ENCODE measurements at places on chromosomes 2 and 18. TPM values are rescaled to one million over a fixed set of nuclear protein-coding genes. Genes with fewer than 3 reads are reported as not detected.

GRCh38 chr2:136238286-136239078 lies 120.5 kb upstream of the CXCR4 start:
- DNase-seq: no peak

GRCh38 chr2:2569306-2569705 lies 238.2 kb upstream of the MYT1L start:
- DNase-seq: no peak

- no peak for DNase-seq
Measured at GRCh38 chr2:14428056-14428455, 204.5 kb upstream of the LRATD1 start.

CCDC148 gene
- total RNA-seq: 0.14 TPM

CTAGE1 gene
- not detected for total RNA-seq

DNA sequence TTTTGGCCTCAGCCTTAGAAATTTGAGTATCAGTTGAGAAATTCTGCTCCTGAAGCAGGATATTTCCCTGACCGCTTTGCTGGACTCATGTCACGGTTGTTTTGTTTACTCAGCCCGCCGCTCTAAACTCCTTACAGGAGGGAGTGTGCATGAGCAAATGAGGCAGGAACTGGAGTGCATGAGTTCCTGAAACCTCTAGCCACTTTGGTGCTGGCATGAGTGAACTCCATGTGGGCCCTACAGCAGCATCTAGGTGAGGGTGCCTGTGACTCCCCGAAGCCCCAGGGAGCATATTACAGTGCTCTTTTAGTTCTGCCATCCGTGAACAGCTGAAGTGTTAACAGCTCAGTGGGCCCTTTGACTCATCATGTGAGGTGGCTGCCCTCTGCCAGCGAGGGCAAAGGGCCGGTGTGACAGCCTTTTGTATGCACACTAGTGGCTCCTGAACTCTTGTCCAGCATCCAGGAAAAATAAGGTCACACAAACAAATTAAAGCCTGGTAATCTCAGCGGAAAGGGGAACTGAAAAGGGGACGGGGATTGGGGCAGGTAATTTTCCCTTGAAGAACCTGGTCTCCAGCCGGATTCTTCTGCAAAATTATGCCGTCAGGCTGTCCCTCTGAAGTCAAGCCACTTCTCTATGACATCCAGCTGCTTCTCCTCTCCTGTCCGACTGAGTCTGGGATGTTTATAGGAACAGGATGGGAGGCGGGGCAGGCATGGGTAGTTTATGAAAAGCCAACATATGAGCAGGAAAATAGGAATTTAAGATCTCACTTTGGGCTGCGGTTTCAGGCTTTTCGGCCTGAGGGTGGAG lies 1668.7 kb downstream of the SUCLG1 start:
- DNase-seq: no peak

INHA gene
- total RNA-seq: not detected

DNA sequence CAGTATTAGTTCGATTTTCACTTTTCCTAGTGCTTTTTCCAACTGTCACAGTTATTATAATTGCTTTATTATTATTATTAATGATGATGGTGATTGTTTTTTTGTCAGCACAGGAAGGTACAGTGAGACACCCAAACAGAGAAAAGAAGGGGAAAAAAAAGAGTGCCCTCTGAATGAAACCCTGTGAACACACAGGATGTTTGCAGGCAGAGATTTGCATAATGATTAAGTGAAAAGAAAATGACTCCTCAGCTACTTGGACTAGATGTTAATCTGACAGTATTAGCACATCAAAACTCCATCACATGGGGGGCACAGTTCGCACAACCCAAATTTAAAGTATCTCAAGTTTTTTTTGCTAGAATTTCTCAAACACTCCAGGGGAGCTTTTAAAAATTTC lies 32.9 kb downstream of the ADD2 start:
- DNase-seq: no peak

DNA sequence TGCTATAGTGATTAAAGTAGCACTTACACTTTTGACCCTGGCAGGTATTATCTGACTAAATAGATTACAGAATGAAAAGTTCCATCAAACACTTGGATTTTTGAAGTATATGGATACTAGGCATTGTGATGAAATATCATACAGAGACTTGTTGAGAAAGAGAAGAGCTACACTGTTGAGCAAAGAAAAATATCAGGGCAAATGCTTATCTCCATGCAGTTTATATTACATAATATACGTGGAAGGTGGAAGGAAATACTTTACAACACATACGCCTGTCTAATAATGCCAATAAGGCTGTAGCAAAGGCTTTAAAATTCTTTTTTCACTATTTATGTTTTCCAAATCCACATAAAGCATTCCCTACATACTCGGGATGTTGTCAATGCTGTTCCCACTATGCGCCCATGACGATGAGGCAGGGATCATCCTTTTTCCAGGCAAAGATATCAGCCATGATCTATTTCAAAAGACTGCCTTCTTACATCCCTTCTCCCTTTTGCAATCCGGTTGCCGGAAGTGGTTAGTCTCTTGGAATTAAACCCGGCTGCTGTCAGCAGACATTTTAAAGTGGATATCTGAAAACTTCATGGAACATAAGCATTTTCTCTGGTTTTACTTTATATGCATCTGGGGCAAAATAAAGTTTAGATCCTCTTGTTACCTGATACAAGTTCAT lies 92.6 kb upstream of the ITGA4 start:
- DNase-seq: no peak

RGPD8 gene
- total RNA-seq: 9.9 TPM

DNA sequence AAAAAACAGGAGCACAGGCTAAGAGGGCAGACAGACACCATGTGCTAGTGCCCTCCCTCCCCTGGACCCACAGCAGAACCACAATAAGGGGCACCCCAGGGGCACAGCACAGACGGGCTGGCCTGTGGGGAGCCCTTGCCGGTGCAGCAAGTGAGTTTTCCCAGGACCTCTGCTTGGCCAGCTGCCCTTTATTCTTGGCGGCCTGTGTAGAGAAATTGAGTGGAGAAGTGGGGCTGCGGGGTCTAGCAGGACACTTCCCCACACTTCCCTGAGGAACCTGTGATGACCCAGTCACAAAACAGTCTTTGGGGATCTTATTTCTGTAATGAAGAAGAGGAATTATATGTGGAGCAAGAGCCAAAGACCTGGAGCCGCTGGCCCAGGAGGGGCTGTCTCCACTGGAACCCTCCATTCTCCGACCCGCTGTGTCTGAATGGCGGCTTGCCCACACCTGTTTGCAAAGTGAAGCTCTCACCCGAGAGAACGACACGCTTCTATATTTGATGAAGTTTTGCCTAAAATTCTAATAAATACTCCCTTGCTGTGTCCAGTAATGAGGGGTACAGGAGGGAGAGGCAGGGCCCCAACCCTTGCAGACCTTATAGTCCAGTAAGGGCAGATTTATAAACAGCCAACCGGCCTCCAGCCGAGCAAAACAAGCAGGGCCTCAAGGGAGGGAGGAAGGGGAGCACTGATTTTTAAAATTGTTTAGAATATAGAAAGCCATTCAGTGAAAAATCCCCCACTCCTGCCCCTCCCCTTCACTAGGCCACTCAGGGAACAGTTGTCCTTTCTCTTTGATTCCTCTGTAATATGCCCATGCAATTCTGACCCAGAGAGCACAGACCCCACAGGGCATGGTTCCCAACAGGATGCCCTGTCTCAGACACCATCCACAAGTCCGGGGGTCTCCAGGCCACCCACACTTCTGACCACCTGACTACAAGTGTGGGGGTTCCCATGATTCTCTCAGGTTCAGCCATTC lies 44.7 kb upstream of the SNED1 start:
- no peak for DNase-seq

DNA sequence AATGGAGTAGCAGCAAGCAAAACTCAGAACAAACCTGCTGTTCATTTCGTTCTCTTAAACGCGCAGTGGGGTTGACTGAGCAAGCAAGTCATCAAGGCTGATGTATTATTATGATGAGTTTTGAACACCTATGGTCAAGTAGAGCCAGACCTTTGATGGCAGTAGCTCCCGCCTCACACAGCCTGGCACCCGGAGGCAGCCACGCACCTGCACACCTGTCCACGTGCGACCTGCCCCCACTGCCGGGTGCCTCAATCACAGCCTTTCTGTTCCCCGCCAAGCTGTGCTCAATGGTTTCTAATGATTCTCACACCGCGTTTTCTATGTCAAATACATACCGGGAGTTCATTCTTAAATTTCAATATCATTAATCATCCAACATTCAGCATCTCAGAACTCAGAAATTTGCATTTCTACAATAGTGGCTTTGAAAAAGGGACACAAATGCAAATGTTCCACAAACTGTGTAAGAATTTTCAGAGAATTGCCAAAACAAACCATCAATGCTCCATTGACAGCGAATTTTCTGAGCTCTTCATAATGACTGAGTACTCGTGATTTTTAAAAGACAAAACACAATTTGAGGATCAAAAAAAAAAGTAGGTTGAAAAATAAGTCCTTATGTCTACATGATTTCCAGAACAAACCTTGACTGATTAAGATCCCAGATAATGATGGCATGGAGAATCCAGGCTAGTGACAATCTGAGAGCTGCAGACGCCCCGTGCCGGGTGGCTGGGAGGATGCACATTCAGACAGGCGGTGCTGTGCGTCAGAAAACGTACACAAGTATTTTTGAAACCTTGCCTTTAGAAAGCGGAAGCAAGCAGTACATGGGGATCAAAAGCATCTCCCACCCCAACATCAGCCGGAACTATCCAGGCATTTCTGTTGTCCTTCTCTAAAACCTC lies 56.6 kb downstream of the HDAC4 start:
- no peak for DNase-seq

GRCh38 chr2:70133491-70134322 lies 46.4 kb downstream of the PCBP1 start:
- no peak for DNase-seq

GRCh38 chr2:46050027-46050426 lies 247.2 kb upstream of the EPAS1 start:
- no peak for DNase-seq

GRCh38 chr2:64260817-64261216 lies 116.6 kb upstream of the PELI1 start:
- DNase-seq: no peak

- no peak for DNase-seq
Measured at GRCh38 chr2:30680121-30680520, 127.1 kb downstream of the CAPN13 start.

RAX gene
- total RNA-seq: not detected

SMYD5 gene
- total RNA-seq: 70.8 TPM

DNA sequence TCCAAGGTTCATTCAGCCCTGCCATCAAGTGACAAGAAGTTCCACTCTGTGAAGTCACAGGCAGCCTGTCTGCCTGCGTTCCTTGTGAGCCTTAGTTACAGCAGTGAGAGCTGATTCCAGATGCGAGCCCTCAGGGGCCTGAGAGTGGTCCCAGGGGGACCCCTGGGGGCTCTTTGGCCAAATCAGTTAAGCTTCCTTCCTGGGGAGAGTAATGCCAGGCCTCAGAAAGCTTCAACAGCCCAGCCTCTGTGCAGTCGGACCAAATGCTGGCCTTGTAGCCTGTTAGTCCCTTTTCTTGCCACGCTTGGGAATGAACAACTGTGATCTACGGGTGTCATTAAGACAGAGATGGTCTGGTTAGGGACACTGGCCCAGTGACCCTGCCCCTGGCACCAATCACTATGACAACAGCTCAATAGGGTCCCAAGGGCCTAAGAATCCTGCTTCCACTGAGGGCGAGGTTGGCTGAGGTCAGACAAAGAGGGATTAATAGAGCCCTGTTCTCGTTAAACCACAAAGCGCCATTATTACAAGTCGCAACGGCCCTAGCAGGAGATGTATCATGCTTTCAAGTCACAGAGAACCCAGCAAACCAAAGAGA lies 50.9 kb downstream of the HS1BP3 start:
- DNase-seq: no peak

GRCh38 chr2:7109533-7109885 lies 192.3 kb downstream of the RNF144A start:
- no peak for DNase-seq

DNA sequence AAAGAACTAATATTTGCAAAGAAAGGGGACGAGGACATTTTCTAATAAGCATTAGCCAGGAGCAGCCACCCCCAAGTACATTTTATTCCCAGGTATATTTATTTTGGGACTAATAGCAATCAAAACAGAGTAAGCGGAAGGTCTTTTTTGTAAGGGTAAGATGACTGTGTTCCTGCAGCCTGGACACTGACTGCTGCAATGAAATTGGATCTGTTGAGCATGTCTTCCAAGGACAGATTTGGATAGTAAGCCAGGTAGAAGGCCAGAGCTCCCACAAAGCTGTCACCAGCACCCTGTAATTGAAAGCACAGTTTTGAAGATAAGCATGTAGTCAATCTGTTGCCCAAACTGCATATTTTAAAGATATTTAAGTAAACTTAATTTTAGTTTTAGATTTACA lies 10.0 kb downstream of the MRPL33 start:
- no peak for DNase-seq

RNF103 gene
- 11.7 TPM for total RNA-seq

DNA sequence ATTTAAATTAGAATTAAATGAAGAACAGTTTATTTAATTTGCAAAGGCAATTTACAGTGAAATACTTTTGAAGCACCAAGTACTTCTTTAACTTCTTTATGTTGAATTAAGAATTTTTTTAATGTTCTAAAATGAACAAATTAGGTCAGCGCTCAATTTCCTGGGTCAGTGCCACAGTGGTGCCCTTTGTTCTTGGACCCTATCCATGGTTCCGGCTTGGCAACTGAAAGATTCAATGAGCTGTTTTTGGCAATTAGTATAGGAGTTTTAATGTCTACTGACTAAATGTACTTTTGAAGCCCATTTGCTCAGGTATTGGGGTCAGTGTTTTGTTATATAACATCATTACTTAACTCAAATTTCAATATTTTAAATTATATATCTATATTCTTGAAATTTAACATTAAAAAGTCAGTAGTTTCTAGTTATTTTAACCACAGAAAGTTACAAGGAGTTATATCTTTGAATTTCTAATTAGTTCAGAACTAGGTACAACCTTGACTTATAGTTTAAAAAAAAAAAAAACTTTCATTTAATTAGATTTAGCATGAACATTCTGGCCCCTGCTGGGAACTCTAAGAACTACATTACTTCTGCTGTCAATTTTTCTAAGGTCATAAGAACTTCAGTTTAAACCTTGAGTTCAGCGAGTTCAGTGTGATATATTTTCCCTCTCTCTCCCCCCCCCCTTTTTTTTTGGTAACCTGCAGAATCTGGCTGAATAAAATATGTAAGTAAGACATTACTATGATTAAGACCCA lies 7.6 kb upstream of the MSTN start:
- DNase-seq: no peak

DNA sequence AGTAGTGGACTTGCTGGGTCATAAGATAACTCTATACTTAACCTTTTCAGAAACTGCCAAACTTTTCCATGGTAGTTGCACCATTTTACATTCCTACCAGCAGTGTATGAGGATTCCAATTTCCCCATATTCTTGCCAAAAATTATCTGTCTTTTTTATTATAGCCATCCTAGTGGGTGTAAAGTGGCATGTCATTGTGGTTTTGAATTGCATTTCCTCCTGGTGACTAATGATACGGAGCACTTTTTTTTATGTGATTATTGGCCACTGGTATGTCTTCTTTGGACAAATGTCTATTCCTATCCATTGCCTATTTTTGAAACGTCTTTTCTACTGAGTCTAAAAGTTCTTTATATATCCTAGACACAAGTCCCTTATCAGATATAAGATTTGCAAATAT lies 44.3 kb downstream of the CACNB4 start:
- no peak for DNase-seq

Data from activated T-cell treated with anti-CD3 and anti-CD28 coated beads, Interleukin-2, amount 50 U/mL, for 4 hours (primary cell).